ENCODE measurements at places on chromosomes 3 and 15. TPM values are rescaled to one million over a fixed set of nuclear protein-coding genes. Genes with fewer than 3 reads are reported as not detected.
A peak's percentile ranks its signal among the peaks of the same experiment; 100 is the strongest.

DNA sequence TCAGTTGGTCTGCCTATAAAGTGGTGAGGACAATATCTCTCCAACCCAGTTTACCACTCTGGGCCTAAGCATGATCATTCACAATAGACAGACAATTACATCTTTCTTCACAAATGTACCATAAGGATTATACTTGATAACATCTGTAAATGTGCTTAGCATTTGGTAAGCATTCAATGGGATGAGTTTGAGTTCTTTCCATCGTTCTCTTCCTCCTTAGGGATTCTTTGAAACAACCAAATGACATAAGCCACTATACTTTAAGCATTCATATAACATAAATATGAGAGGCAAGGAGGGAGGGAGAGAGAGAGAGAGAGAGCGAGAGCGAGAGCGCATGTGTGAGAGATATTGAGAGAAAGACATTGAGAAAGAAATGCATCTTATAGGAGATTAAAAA is 303.3 kb upstream of the CBLB start:
- no peak for DNase-seq

DNA sequence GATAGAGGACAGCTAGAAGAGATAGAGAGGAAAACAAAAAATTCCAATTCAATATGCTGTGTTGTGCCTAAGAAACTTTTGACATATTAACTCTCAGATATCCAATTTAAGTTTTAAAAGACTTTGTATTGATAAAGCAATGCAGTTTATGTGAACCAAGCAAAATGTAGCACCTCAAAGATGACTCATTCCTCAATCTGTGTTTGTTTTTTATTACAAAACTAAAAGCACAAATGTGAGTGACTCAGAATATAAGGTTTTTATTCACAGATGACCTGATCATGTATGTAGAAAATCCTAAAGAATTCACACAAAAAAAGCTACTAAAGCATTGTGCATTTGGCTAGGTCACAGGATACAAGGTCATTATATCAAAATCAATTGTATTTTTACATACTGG is 11.1 kb downstream of the HCLS1 start:
- DNase-seq = peak; percentile 43

DNA sequence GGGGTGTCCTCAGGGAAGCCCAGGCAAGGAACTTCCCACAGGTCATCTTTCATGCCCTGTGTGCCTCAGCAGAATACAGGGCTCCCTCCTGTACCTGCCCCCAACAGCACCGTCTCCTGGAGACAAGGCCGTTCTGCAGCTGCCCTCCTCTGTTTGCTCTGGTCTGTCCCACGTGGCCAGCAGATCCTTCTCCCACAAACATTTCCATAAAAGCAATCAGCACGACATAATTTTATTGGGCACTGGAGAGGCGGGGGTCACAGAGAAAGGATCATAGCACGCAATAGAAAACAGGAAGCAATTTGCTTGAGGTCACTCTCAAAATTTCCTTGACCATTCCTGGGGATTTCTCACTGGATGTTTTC is 29.4 kb downstream of the STARD5 start:
- DNase-seq = no peak

SCN11A gene
- polyA plus RNA-seq = not detected

Data from GM23248 (cell line).